ENCODE measurements at places on chromosomes 12 and 14.

DNA sequence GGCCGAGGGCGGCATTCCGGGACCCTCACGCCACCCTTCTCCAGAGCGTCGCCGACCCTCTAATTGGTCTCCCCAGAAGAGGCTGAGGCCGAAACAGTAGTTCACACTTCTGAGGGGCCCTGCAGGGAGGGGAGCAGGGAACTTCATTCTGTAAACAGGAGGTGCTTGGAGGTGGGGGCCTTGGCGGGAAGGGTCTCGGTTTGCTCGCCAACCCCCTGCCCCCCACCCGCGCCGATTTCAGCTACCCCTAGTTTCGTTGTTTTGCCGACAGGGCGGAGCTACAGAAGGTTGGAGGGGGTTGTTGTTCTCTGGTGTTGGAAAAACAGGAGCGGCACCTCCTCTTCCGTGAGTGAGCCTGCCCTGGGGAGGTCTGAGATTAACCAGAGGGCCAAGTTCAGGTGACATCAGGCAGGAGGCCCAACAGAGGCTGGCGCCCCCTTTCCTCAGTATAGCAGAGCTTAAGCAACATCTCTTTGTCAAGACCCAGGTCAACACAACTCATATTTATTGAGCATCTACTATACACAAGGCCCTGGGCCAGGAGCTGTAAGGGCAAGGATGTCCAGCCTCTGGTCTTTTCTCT lies 682 bp downstream of the ERBB3 start:
- no peak for DNase-seq

GRCh38 chr12:47360771-47361388 lies 281.1 kb upstream of the AMIGO2 start:
- no peak for DNase-seq

DNA sequence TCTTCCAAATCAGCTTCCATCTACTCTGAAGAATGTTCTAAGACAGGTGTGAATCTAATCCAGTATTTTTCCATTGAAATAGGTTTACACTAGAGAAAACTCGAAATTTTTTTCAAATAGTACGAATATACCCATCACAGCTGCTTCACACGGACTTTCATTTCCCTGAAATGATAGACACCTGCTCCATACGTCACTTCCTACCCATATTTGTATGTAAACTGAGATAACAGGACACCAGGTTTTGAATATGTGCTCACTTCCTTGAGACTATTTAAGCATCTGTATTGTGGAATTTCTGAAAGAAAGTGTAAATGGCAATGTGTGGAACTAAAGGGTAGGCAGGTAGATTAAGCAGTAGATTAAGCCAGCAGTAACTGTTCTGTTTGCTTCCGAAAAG lies 13.4 kb upstream of the ITPR2 start:
- DNase-seq: no peak

GRCh38 chr14:105180592-105181548 lies at the start of gene NUDT14:
TSS of gene NUDT14 (minus strand) at chr14:105181312. CDS start at chr14:105181209, 103 bp downstream.
- peak; percentile 64 for DNase-seq

GRCh38 chr12:29437575-29437974 lies 56.6 kb upstream of the ERGIC2 start:
- DNase-seq: no peak

DNA sequence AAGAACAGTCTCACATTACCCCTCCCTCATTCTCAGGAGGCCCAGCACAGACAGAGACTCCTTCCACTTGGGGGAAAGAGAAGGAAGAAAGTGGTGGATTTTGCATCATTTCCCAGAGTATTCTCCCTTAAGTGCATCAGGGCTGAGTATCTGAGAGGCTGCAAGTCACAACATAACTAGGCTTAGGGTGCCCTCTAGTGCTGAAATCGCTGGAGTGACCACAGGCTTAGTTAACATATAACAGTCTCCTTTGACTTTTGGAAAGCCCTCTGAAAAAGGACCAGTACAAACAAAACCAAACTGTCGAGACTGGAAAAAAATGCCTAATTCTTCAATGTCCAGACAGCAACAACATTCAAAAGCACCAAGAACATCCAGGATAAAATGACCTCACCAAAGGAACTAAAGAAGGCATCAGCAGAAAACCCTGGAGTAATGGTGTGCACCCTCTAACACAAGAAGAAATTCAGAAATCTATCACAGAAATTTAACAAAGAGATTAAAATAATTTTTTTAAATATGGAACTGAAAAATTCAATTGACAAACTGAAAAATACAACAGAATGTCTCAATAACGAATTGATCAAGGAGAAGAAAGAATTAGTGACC lies 412.3 kb downstream of the RPS29 start:
- peak; percentile 1 for DNase-seq

DNA sequence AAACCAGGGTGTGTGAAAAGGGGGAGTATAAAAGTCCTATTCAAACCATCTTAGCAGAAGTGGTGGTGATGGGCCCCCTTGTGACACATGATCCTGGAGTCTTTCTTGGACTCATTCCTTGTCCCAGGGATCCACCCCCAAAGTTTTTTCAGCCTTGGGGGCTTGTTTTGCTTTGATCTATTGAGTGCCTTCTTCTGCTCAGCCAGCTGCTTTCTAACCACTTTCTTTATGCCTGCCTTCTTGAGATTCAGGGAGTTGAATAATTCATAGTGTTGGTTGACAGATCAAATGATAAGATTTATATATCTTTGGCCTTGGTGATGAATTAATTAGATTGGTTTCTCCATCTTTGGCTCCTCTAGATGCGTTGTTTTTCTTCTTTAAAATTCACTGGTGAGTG lies 926.7 kb downstream of the DIO2 start:
- DNase-seq: no peak

DNA sequence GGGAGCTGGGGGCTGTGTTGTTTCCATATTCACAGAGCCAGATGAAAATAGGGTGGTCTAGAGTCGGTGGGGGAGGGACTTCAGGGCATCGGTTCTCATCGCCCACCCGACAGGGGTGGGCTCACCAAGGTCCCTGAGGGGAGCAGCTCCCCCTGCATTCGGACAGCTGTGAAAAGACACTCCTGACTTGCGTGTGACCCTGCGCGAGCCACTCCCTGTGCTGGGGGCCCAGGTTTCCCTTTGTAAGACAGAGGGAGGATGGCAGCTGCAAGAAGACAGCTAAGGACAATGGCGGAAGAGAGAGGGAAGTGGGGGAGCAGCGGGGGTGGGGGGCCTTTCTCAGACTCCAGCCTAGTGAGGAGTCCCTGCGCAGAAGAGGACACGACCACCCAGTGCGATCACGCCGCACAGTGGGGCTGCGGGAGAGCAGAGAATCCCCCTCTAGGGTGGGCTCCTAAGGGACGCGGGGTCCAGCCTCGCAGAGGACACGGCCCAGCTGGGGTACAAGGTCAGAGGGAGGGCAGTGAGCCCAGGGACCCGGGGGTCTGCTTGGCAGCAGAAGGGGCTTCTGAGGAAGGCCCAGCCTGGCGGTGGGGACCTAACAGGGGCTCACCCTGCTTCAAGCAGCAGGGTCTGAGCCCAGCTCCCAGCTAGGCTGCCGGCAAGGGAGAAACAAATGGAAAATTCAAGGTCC lies 326.9 kb upstream of the DIO3 start:
- no peak for DNase-seq

DNA sequence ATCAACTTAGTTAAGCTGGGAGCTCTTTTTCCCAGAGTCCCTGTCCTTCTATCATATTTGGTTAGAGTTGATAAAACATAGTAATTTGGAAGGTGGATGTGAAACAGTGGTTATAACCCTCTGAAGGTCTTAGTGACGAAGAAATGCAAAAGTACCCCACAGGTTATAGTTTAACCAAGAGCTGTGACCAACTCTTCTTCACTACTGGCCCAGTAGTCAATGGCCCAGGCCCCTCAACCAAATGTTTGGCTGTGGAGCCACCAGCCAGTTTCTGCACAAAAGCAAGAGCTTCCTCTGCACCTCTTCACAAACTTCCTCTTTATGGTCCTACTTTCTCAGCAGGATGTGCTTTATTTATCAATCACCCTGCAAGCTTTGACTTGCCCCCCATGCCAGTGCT lies 132.6 kb downstream of the BMP4 start:
- DNase-seq: no peak

GRCh38 chr12:115257791-115258190 lies 573.8 kb upstream of the TBX3 start:
- no peak for DNase-seq

DNA sequence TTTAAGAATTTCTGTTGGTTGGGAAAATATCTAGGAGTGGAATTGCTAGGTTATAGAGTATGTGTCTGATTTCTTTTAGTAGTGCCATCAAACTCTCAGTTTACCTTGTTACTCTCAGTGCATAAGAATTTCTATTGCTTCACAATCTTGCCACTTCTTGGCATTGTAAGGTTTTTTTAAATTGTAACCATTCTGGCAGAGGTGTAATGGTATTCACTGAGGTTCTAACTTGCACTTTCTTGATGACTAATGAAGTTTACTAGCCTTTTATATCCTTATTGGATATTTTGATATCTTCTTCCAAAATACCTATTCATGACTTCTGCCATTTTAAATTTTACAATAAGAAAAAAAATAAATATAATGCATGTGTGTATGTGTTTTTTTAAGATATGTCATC lies 478.0 kb downstream of the NAV3 start:
- DNase-seq: no peak

DNA sequence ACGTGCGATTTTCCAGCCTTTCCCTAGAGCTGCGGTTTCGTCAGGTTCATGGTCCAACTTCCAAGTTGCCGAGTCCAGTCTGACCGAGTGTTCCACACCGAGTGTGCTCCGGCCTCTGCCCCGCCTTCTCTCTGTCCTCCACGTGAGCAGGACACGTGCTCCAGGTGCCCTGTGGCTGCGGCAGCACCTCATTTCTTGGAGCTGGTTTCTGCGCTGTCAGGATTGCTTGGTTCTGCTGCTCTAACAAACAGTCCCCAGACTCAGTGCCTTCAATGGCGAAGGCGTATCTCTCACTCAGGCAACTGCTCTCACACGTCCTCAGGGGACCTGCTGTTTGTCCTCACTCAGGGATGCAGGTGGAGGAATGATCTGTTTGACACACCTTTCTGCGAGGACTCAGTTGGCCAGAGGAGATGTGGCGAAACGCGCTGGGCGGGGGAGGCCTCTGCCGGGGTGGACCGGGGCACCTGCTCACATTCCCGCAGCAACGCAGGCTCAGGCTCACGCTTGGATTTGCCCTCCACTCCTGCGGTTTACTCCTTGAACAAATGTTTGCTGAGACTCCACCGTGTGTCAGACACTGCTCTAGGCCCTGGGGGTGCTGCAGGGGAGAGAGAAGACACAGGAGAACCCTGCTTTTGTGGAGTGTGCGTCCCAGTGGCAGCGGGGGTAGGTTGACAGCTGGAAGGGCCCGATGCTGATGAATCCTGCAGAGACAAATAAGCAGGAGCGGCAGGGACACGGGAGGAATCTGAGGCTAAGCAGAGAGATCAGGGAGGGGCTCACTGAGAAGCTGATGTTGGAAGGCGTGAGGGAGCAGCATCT lies 63.4 kb upstream of the FBRSL1 start:
- DNase-seq: no peak

- no peak for DNase-seq
These were observed 518.7 kb upstream of the MGAT4C start for GRCh38 chr12:86774841-86775388.

- no peak for DNase-seq
These were observed 3.5 kb downstream of the ULK1 start for GRCh38 chr12:131897875-131898274.

DNA sequence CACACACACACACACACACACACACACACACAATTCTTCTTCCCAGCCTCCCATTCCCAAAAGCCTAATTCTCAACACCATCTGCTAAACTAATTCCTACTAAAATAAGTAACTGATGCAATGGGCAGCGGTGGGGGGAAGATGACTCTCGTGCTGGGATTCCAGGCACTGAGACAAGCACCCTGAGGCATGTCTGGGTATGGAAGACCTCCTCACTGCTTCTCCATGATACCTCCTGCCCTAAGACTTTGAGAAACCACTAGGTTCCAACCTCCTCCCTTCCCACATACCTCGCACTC lies 789 bp upstream of the VWF start:
- DNase-seq: no peak

DNA sequence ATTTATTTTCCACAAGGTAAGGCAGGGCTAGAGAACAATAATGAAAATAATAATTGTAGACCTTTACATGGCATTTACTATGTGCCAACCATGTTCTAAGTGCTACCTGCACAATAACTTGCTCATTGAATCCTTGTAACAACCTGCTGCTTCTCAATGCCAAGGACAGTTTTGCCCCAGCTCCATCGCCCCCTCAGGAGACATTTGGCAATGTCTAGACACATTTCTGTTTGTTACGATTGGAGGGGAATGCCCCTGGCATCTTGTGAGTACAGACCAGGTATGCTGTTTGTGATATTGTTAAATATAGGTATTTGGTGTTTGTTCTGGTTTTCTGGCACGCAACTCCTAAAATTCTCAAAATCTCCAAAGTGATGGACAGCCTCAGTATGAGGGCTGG lies 8.1 kb upstream of the ATXN2 start:
- no peak for DNase-seq

DNA sequence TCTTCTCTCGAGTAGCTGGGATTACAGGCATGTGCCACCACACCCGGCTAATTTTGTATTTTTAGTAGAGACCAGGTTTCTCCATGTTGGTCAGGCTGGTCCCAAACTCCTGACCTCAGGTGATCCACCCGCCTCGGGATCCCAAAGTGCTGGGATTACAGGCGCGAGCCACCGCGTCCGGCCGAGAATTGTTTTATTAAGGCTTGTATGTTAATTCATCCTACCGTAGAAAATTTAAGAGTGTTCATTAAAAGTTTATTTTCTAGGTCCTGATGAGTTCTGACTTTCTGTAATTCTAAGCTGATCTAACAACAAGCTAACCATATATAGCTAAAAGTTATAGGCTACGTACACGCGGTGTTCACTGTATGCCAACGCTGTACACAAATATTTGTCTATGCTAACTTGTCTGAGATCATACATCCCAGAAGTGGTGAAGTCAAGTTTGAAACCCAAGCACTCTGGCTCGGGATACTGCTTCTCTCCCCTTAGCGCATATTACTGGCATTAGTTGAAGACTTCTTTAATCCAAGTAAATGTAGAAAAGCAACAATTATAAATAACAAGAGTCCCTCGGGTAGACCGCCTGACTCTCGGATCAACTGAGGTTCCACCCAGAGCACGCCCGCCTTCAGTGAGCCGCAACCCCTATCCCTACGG lies 570 bp upstream of the MRPS35 start:
- no peak for DNase-seq

GRCh38 chr12:53025250-53025649 lies 19.0 kb downstream of the EIF4B start:
- no peak for DNase-seq
